ENCODE measurements at places on chromosomes 5 and 9.

DNA sequence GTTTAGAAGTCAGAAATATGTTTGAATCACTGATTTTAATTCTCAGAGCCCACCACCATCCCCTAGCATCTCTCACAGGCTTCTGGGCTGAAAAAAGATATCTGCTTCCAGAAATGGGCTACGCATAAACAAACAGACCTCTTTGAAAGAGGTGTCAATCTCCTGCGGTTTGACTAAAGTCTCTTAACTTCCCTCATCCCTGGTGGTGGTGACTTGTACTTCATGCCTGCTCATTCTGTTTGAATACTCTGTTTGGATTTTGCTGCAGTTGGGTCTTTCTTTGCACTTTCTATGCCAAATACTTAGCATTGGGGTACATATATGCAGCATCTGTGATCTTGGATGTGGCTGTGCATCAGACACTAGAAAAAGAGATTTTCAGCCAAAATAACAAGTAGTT, 157.2 kb upstream of the ATP10B start:
- no peak for DNase-seq

DNA sequence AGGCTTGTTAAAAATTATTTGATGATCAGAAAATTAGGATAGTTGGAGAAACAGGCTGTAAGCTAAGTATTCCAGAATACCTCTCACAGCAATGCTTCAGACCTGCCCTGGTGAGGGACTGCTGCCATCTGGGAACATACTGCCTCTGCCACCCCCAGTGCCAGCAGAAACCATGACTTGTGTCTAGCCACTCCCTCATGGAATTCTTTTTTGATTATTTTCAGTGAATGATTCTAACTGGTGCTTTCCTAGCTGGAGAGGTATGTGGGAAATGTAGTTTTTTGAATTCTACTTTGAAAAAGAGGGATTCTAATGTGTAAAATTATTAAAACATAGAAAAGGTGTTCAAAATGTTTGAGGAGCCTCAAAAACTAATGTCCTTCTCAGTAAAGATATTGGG, 126.3 kb downstream of the HMHB1 start:
- DNase-seq = no peak

DNA sequence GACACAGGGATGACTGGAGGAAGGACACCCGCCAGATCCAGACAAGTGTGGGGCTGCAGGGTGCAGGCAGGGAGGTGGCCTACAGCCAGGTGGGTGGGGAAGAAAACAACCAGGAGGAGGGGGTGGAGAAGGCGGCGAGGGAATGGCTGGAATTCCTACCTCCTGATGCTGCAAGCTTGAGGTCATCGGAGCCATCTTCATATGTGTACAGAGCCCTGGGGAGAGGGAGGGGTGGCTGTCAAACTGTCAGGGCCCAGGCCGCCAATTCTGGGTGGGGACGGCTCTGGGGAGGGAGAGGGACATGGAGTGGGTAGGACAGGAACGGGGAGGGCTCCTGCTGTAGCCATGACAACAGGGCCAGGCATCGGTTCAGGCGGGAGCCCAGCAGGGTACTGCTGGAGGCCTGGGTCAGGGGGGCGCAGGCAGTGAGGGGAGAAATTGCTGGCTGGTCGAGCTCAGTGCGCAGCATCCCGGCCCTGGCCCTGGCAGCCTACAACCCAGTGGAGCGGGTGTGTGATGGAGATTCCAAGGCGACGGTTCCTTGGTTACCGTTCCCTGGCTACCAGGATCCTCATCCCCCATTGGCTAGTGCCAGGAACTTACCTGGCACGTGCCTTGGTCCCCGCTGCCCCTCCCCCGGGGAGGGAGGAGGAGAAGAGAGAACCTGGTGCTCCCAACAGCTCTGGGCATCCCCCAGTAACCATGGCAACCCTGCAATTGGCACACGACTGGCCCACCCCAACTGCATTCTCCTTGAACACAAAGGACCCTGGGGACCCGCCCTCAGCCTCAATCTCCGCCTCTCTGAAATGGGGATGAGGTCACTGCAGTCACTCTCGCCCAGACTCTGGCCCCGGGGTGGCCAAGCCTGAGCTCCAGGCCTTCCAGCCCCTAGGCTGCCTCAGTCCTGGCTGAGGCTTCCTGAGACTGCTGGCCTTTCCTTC, 4.5 kb downstream of the DBN1 start:
- peak; percentile 41 for DNase-seq

GRCh38 chr5:132525299-132525724, 18.0 kb downstream of the IL5 start:
- DNase-seq = no peak

DNA sequence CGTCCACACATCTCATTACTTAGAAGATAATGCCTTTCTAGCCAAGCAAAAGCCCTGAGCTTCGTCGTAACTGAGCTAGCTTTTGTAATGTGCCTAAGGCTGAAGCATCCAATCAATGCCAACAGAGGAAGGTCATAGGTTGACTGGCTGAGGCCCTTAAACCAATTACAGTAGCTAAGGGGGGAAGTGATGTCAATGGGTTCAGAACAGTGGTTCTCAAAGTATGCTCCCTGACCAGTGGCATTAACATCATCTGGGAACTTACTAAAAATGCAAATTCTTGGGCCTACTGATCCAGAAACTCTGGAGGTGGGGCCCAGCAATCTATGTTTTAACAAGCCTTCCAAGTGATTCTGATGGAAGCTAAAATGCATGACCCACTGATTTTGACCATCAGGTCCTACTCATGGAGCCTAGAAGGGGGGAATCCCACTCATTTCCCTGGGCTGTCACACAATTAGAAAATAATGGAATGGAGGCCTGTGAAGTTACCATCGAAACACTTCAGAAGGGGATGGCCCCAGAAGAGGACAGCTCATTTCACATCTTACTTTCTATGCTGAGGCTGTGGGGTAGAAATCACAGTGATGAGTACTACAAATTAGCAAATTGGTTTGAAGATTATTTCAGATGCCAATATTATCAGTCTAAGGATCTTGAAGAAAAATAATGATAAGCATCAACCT, 4.8 kb upstream of the VLDLR start:
- no peak for DNase-seq

Data from cerebellar nuclear complex (tissue), 1 donor.